ENCODE measurements at places on chromosomes 4 and X.

DNA sequence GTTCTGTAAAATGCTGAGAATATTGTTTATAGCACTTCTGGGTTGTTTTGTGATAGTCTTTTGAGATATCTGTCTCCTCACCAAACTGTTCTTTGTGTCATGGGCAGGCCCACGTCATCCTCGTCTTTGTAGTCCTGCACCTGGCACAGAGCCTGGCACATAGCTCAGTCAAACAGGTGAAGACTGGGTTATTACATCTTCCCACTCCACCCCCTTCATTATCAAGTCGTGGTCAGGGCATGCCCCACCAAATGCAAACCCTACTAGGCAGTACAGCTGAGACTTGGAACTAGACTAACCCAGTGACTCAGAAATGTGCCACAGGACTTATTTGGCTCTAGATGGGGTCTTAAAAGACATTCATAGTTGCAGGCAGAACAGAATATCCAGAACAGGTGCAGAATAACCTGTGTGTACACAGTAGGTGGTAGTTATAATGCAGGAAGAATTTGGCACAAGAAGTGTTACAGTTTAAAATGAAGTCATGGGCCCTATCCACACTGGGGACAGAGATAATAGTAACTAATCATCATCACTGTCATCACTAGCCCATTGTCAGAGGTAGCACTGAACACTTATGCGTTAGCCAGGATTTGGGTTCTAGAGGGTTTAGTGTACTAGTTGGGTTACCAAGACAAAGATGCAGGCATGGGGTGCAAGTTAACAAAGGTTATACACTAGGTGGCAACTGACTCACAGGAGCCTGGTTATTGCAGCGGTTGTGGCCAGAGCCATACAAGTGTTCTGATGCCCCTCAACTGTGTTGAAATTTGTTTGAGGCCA lies 74.9 kb downstream of the TBL1X start:
- H3K4me1 ChIP-seq = no peaks in the 10 kb centered on the region
- H3K36me3 ChIP-seq = no peaks in the 10 kb centered on the region
- no peaks in the 10 kb centered on the region for H3K27me3 ChIP-seq
- DNase-seq = no peak

DNA sequence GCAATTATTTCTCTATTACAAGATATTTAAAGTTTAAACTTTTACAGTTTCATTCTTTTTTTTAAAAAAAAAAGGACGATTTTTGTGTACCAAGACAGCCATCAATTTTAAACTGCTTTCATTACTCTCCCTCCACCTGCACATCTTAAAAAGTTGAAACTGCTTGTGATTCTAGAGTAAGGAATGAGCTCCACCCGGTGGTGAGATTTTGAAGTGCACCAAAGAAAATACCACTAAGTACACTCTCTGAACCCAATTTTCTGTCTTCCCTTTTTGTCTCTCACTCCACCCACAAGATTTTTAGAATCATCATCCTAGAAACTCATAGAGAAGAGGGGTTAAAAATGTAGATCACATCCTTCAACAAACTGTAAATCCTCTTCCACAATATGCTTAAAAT lies 91.3 kb upstream of the WDR44 start:
- no peaks in the 10 kb centered on the region for H3K36me3 ChIP-seq
- H3K4me1 ChIP-seq = no peaks in the 10 kb centered on the region
- H3K27me3 ChIP-seq = no peaks in the 10 kb centered on the region
- no peak overlapping the region for H3K4me3 ChIP-seq

- H3K27ac ChIP-seq = no peak overlapping the region
- no peak for DNase-seq
- H3K36me3 ChIP-seq = no peaks in the 10 kb centered on the region
- H3K4me3 ChIP-seq = no peak overlapping the region
- H3K27me3 ChIP-seq = no peaks in the 10 kb centered on the region
- no peaks in the 10 kb centered on the region for H3K4me1 ChIP-seq
These were observed 58.9 kb upstream of the SPP1 start for GRCh38 chr4:87916626-87917025.

- H3K36me3 ChIP-seq = no peaks in the 10 kb centered on the region
- H3K4me1 ChIP-seq = no peaks in the 10 kb centered on the region
- DNase-seq = no peak
- no peak overlapping the region for H3K4me3 ChIP-seq
These were observed 113.1 kb downstream of the CCSER1 start for GRCh38 chr4:90240333-90240732.

- no peaks in the 10 kb centered on the region for H3K27me3 ChIP-seq
- H3K27ac ChIP-seq = no peak overlapping the region
- no peaks in the 10 kb centered on the region for H3K4me1 ChIP-seq
- H3K4me3 ChIP-seq = no peak overlapping the region
- no peaks in the 10 kb centered on the region for H3K36me3 ChIP-seq
These were observed 353.9 kb downstream of the AFF2 start for GRCh38 chrX:148854306-148854705.

- H3K36me3 ChIP-seq = no peaks in the 10 kb centered on the region
- no peak overlapping the region for H3K27ac ChIP-seq
- DNase-seq = no peak
- H3K4me1 ChIP-seq = no peaks in the 10 kb centered on the region
These were observed 5.6 kb upstream of the THOC2 start for GRCh38 chrX:123738378-123738940.

DNA sequence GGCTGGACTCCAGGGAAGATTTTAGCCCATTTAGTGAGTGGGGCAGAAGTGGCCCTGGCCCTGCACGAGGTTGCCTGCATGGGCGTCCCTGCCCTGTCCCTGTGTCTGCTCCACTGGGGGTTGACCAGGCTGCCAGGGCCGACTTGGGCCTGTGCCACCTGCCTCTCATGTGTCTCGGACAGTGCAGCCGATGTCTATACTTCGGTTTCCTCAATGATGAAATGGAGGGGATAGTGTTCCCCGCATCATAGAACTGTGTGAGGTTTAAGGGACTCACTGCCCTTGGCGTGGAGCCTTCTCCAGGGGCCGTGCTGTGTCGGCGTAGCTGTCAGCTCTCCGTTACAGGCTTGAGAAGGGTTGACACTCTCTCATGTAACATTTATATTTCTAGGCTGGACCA lies 27.0 kb upstream of the MSANTD1 start:
- H3K27ac ChIP-seq = peak overlapping the region; percentile 81
- H3K4me3 ChIP-seq = no peak overlapping the region
- H3K4me1 ChIP-seq = peaks cover 23% of the 10 kb centered on the region
- H3K36me3 ChIP-seq = no peaks in the 10 kb centered on the region

DNA sequence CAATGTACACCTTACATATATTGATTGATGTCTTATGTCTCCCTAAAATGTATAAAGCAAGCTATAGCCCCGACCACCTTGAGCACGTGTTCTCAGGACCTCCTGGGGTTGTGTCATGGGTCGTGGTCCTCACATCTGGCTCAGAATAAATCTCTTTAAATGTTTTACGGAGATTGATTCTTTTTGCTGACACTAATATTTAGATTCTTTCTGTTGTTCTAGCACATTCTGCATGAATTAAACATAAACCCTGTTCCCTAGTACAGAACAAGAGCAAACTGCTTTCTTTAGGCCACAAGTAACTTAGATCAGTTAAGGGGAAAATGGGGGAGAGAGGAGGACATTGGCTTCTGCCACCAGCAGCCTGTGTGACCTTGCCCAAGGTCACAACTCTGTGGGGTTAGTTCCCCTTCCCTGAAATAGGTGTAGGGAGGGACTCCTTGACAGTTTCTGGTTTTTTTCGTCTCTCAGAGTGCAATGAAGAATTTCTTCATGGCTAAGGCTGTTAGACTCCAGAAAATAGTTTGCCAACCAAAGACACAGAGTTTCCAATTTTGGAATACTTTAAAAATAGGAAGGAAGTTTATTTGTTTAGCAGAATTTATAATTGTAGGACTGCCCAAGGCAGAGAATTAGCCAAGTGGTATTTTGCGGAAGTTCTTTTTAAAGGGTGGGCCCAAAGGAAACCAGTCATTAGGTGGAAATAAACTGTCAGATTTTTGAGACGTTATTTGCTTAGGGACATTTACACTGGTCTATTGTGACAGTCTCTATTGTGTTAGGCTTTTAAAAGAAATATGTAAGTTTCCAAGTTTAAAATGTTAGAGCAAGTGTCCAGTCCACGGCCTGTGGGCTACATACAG lies 29.4 kb downstream of the PTTG2 start:
- H3K27me3 ChIP-seq = no peaks in the 10 kb centered on the region
- no peaks in the 10 kb centered on the region for H3K36me3 ChIP-seq
- no peak overlapping the region for H3K4me3 ChIP-seq
- H3K27ac ChIP-seq = peak overlapping the region; percentile 68
- DNase-seq = no peak
- peaks cover 24% of the 10 kb centered on the region for H3K4me1 ChIP-seq

GRCh38 chr4:74536557-74536956 lies 91.6 kb downstream of the AREG start:
- H3K4me3 ChIP-seq = no peak overlapping the region
- H3K36me3 ChIP-seq = no peaks in the 10 kb centered on the region
- no peak for DNase-seq
- H3K4me1 ChIP-seq = no peaks in the 10 kb centered on the region
- H3K27me3 ChIP-seq = no peaks in the 10 kb centered on the region

DNA sequence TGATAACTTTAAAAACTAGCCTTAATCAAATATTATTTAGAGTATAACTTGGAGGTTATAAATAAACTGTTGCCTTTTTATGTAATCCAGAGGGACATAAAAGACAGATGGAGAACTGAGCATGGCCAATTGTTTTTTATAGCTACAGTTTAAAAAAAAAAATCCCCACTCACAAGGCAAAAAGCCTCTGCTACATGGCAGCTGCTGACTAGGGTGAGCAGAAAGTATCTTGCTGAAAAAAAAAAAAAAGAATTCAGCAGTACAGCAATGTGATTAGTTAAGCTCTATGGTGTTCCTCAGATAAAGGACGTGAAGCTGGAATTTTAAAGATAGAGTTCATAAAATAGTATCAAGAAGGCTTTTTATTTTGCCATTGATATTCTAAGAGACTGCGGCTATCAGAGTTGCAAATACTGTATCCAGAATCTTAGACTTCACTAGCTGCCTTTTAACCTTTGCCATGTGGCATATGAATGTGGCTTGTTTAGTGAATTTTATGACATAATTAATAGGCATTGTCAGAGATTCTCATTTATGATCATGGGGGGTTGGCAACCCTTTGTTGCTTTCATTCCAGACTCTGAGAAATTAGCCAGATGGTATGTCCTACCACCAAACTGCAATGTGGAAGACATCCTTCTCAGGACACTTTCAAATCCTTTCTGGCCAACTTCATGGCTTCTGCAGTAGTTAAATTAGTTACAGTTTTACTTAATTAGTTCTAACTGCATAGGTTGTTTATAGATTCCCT lies 498.0 kb downstream of the STPG2 start:
- DNase-seq = no peak
- H3K4me1 ChIP-seq = peaks cover 6% of the 10 kb centered on the region
- no peak overlapping the region for H3K4me3 ChIP-seq
- no peak overlapping the region for H3K27ac ChIP-seq
- H3K36me3 ChIP-seq = no peaks in the 10 kb centered on the region
- H3K27me3 ChIP-seq = no peaks in the 10 kb centered on the region

DNA sequence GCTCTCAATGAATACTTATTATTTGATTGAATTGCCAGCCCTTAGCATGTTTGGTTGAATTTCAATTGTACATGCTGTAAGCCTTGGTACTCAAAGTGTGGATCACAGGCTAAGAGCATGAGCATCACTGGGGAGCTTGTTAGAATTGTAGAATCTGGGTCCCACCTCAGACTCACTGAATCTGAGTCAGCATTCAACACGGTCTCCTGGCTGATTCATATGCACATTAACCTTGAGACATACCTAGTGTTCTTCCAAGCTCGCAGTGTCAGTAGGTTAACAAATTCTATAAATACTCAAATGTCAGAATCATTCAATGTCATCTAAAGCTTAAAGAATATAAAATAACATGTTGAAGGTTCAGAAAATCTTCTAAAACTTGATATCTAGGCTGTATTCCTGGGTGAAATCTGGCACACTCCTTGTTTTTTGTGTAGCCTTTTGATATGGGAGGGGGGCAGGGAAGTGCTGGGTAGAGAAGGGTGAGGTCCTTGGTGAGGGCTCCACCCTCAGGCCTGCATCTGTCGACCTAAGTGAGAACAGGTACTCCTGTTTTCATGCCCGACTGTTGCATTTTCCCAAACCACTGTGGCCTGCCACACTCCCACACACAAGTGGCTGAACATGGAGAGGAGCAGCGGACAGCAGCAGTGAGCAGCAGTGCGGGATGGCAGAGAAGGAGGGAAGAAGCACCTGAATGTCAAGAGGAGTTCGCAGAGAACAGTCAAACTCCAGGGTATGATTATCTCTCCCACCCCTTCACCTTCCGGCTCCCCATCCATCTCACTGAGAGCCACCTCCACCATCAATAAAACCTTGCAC lies 529.6 kb upstream of the IGFBP7 start:
- H3K27me3 ChIP-seq = no peaks in the 10 kb centered on the region
- no peak overlapping the region for H3K4me3 ChIP-seq
- no peaks in the 10 kb centered on the region for H3K36me3 ChIP-seq
- H3K27ac ChIP-seq = no peak overlapping the region
